Stimulated activated CD4-positive, alpha-beta T cell treated with anti-CD3 and anti-CD28 coated beads, Interleukin-15, amount 100 ng/mL, for 24 hours (primary cell): ENCODE measurements at places on chromosomes 3 and 15.
A peak's percentile ranks its signal among the peaks of the same experiment; 100 is the strongest.

- DNase-seq = no peak
Observed at GRCh38 chr3:123258359-123258758, 56.6 kb downstream of the SEC22A start.

DNA sequence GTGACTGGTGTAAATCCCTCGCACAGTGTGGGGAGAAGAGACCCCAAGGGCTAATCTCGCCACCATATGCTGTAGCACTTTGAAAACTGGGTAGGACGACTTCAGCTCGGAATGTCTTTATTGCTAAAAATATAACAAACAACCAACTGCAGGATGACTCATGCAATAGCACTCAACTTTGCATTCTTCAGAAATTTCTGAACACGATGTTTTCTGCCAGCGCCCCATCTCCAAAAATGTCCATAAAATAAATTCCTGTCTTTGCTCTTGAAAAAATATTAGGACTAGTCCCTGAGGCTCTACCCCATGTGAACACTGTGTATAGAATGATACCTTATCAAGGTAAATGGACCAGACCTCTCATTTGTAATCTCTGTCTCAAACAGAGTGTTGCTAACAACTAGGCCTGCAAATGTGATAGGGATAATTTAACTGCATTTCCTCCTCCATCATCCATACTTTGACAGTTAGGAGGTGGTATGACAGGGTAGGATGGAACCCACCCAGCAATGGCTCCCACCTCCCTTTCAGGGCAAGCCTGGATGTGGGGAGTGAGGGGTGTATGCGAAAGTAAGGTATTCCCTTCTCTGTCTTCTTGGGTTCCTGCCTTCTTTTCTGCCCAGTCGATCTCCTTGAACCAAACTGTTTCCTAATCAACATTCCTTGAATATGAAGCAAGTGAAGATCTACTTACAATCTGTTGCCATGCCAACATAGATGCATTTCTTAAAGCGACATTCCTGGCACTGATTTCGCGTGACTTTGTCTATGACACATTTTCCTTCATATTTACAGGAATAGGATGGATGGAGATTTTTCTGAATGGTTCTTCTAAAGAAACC, 201.1 kb downstream of the NR1D2 start:
- DNase-seq = no peak

GRCh38 chr3:88263417-88264100, 113.8 kb downstream of the C3orf38 start:
- no peak for DNase-seq

GRCh38 chr3:152338159-152338720, 69.5 kb downstream of the MBNL1 start:
- DNase-seq = no peak

DNA sequence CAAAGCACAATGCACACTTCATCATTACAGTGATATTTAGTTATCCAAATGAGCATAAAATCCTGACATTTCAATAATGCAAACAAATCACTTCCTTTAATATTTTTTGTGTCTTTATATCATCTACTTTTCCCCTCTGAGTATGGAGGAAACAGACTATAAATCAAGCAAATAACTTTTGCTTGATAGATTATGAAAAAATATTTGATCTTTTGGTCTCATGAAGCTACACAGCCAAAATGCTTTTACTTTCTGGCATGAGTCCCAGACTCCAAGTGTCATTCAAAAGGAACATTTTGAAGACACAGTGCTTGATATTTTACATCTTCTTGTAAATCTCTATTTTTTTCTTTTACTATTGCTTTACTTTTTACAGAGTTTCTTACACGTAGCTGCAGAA, 215.3 kb upstream of the ROBO1 start:
- no peak for DNase-seq

GRCh38 chr15:82045179-82045891, 483 bp downstream of the MEX3B start:
- peak; percentile 35 for DNase-seq

DNA sequence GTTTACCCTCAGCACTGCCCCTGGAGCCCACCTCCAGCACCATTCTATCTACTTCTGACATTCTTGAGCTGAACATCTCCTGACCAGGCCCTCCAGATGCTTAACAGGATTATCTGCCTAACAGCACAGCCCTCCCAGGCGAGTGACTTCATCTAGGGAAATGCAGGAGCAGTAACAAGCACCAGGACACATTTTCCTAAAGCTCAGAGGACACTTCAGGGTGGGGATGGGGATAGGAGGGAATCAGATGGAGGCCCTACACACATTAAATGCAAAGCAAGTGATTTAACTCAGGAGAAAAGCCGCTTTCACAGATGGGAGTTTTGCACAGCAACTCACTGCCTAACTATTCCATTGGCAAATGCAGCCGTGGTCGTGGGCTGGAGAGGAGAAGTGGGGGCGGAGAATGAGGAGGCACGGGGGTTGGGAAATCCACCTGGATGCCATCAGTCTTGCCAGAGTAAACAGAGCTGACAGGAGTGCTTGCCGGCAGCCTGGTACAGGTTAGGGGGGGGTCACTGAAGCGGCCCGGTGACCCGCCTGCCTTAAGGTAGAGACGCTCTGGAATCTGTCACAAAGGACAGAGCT, 21.3 kb upstream of the BNC1 start:
- DNase-seq = no peak

DNA sequence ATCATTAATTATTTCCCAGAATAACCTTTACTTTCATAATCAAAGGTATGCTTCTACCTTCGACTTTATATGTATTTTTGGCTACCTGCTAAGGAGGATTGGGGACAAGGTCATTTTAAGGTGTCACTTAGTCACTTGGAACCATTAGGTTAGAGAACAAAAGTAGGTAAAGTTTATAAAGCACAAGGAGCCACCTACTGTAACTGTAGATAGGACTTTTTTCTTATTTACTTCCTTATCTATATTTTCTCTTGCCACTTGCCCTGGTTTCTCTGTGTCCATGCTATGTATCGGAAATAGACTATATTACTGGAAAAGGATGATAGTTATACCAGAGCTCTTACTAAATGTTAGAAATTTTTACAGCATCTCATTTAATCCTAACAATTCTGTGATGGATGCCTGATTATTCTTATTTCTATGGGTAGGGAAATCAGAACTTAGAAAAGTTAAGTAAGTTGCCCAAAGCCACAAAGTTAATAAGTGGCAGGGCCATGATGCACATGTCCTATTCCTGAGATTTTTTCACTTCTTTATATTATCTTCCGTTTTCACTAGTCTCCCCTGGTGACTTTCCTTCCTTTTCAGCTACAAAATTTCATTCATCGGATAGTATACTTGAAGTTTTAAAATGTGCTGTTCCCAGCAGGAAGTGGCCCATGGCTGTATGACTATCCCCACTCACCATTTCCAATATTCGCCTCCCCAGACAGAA, 132.5 kb downstream of the CMSS1 start:
- no peak for DNase-seq

GRCh38 chr3:152061296-152061695, 187.9 kb downstream of the SUCNR1 start:
- no peak for DNase-seq

DNA sequence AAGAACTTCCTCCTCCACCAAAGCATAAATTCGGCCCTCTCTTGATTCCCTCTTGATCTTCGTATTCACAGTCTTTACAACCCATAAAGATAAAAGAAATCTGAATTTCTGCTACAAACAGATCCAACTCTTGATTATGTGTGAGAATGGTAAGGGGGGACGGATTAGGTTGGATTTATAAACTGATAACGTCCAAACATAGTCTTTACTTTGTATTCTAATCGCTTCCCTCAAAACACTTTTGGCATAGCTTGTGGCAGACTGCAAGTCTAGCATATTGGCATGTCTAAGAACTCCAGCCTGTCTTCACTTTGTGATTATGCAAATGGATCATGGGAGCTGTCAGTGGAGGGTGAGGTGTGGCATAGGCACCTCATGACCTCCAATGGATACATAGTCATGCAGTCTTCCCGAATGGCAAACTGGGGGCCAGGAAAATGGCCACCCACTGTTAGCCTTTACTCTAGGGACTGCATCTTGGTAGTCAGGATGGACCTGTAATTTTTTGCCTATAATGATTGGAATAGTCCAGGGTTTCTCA, 24.3 kb upstream of the GPR171 start:
- no peak for DNase-seq

DNA sequence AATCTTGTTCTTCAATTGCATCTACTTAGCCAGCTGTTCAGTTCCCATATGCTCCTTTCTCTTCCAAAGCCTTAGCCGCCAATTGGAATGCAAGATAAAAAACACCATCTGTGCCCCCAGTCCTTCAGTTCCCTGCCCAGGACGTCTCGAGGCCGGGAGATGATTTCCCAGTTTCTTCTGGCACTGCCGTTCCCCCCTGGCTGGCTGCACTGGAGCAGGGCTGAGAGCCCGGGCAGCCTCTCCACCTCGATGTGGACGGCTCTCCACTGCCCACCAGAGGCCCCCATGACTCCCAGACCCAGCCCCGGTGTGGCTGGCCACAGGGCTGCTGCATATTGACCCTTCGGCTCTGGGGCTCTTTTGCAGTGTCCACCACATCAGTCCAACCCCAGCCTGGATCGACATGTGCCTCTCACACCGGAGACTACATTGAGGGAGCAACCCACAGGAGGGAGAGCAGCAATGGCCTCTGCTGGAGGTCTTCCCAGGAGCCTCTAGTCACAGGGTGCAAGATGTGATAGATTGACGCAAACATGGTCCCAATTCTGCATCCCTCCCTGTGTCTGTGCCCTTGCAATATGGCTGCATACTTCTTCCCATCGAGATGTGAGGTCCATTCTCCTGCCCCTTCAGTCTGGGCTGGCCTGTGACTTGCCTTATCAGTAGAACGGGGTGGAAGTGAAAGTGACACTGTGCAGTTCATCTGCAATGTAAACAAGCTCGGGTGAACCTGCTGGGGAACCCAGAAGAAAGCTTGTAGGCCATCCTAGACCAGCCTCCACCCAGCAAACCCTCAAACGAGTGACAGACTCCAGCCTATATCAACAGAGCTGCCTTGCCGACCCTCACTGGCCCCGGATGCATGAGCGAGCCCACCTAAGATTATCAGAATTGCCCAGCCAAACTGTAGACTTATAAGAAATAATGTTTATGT, 52.3 kb upstream of the PRR20G start:
- no peak for DNase-seq

DNA sequence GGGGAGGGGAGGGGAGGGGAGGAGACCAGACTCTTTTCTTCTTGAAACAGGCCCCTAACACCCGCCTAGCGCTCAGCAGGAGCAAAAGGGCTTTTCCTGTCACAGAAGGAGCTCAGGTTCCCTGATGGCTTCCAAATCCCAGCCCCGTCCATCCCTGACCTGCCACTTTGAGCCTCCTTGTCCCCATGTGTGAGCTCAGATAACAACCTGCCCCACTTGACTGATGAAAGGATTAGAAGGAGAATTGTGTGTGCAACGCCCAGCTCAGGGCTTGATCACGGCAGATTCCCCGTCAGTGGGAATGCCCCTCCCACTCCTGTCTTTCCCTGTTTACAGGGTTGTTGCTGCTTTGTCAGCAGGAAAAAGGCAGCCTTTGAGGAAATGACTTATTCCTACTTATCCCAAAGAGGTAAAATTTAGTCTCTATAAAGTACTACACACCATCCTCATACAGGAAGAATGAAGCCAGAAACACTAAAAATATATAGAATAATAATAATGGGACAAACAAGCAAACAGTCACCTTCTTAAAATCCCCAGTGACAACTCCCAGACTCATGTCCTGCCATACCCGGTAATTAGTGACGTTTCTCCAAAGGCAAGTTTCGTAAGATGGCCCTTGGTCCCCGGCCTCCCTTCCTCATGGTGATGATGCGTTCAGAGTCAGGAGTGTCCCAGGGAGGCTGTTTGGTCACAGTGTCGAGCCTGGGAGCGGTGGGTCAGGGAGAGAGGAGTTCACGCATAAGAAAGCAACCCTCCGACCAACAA, 6.1 kb upstream of the LRRC15 start:
- DNase-seq = no peak

DNA sequence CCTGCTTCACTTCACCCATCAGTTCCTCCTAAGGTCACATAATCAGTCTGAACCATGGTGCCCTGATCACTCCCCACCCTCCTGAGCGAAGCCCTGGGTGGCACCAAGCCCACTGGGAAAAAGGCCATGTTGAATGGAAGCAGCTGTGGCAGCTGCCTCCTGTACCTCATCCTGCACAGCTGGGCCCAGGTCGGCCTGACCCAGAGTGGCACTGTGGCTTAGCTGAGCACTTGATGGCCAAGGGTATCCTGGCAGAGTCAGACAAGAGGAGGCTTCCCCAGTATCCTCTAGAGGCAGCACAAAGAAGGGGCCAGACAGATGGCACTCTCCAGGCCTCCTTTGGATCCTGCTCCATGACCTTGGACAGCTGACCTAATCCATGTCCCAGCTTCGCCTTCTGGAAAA, 68.4 kb downstream of the TLE3 start:
- DNase-seq = no peak

DNA sequence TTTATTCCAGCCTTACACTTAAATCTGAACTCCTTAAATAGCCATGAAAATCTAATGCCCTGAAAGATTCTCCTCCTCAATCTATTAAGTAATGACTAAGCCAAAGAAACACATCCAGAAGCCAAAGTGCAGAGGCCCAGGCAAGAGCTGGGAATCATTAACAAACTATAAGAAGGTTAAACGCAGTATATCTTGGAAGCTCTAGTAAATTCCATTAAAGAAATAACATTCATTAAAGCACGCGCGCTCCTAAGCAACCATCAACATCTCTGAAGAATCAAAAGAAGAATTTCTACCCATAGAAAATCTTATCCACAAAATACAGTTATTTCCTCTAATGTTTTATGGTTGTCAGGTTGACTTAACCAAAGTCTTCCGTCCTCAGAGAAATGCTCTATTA, 29.5 kb downstream of the MB21D2 start:
- DNase-seq = no peak

GRCh38 chr3:64290864-64291263, 65.6 kb upstream of the PRICKLE2 start:
- no peak for DNase-seq

DNA sequence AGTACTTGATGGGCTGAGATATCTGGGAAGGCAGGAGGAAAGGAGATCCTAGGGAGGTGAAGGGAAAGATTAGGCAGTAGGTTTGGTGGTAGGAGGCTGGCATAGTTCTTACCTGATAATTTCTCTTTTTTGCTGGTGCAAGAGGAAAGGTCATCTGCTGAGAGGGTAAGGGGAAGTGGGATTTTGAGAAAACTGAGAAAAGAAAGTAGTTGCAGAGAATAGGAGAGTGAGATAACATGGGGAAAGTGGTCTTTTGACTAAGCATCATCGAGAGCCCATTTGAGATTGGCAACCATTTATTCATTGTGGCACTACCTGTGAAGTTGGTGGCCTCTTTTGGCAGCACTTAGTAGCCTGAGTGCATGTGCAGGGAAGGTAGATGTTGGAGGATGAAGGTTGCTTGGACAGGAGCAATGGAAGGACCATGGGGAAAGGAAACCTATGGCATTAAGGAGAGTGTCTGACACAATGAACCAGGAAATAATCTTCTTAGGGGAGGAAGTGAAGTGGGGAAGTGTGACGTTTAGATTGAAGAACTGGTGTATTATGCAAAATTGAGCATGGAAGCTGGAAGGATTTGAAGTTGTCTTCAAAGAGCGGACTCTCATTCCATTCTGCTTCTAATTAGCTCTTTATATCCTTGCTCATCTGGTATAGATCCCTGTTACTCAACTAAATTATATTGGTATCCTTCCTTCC, 21.9 kb upstream of the USP13 start:
- no peak for DNase-seq

- no peak for DNase-seq
Observed at GRCh38 chr3:56885453-56885852, 83.7 kb upstream of the ARHGEF3 start.
